DMS153 (cell line): ENCODE measurements at places on chromosomes 13 and 19.

GRCh38 chr19:14446336-14447036 lies 13.4 kb downstream of the PKN1 start:
- no peak for DNase-seq

DNA sequence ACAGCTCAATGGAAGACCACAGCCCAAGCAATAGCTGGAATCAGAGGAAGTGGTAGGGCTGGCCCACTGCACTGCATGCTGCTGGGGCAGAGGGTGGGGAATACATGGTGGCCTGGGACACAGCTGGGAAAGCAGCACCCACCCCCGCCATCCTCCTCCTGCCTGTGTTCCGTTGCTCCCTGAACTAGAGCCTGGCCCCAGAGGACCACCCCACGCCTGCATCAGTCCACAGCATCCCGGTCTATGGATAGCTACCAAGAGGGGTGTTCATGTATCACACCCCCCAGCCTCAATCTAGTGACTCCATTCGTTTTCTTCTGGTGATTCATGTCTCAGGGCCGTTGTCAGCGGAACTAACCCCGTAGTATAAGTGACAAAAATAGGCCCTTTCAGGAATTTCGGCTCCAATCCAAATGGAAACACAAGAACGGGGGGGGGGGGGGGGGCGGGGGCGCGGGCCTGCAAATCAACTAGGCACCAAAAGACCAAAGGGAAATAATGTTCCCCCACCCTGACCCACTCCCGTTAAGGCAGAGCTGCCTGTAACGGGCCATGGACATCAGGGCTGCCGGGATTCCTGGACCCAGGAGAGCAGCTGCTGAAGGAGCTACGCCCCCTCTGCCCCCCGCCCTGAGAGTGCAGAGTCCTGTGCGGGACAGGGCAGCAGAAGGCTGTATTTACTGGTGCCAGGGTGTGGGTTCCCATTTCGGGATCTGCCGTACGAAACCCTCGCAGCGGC lies 18.9 kb upstream of the EPHX3 start:
- DNase-seq = no peak

- no peak for DNase-seq
Observed at GRCh38 chr13:72141855-72142519, 275.0 kb upstream of the DACH1 start.

GRCh38 chr19:13804830-13805683 lies 9.8 kb downstream of the ZSWIM4 start:
- DNase-seq = no peak

GRCh38 chr19:43229315-43229714 lies 23.9 kb upstream of the PSG4 start:
- no peak for DNase-seq

DNA sequence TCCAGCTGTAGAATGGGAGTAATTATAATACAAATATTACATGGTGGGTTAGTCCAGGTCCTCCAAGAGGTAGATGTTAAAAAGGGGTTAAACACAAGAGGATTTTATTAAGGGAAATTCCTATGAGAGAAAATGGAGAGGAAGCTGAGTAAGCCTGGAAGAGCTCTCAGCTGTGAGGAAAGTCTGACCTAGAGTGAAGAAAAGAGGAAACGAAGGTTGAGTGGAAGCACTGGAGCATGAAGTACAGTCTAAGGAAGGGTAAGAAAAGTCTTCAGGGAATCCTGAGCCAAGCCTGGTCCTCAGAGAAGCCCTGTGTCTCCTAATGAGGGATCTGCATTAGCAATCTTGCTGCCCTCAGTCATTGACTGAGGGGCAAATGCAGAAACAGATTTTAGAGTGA lies 506.2 kb downstream of the GPC5 start:
- DNase-seq = no peak

DNA sequence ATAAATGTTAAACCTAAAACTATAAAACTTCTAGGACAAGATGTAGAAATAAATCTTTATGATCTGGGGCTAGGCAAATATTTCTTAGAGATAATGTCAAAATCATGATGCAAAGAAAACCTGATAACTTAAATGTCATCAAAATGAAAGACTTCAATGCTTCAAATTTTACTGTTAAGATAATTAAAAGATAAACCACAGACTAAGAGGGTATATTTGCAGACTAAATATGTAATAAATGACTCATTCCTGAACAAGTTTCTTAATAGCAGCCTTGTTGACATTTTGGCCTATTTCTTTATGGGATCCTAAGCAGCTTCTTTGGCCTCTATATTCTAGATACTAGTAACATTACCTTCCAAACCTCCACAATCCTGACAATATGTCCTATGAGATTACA lies 2878.3 kb upstream of the PCDH20 start:
- no peak for DNase-seq

- no peak for DNase-seq
Observed at GRCh38 chr13:50969691-50970090, 60.1 kb downstream of the RNASEH2B start.

DNA sequence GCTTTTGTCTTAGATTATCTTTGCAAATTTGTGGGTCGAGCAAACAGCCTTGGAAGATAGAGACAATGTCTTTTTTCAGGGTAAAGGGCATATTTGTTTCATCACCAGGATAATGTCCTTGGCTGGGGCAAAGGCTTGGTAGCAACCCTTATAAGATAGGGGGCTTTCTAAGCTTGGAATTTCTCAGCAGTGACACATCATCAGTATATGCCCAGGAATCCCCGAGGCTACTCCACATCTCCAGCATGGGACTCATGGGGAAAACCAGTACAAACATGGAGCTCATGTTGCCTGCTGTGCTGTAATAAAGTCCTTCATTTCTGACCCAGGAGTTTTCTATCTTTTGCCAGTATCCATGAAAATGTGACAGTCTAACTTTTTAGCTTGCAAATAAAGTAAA lies 77.1 kb downstream of the DCLK1 start:
- no peak for DNase-seq

GRCh38 chr19:10514211-10515145 lies 2.8 kb downstream of the S1PR5 start:
- no peak for DNase-seq

DNA sequence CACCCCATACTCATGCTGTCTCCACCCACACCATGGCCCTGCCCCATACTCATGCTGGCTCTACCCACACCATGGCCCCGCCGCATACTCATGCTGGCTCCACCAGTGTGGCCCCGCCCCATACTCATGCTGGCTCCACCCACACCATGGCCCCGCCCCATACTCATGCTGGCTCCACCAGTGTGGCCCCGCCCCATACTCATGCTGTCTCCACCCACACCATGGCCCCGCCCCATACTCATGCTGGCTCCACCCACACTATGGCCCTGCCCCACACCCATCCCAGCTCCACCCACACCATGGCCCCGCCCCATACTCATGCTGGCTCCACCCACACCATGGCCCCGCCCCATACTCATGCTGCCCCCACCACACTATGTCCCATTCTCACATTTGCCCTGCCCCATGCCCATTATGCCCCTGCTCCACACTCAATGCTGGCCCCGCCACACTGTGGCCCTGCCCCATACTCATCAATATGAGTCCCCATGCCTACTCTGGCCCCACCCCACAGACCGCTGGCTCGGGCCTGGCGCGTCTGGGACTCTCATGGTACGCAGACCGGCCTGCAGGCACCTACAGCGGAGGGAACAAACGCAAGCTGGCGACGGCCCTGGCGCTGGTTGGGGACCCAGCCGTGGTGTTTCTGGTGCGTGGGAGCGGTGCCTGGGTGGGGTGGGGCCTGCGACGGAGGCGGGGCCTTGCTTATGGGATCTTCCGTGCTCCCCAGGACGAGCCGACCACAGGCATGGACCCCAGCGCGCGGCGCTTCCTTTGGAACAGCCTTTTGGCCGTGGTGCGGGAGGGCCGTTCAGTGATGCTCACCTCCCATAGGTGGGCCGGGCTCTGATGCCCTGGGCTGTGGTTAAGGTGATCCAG lies 3.7 kb upstream of the ARHGAP45 start:
- peak; percentile 21 for DNase-seq

DNA sequence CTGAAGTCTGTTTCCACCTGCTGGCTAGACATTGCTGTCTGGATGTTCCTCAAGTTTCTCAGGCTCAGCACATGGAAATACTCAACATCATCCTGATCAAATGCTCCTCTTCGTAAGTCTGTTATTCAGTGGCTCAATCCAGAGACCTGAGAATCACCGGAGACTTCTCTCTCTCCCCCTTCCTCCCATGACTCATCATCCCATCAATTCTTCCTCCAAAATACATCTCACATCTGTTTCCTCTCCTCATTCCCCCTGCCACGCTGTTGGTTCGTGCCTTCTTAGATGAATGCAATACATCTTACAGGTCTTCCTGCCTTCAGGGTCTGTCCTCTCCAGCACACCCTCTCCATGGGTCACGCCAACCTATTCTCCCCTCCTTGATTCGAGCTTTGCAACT lies 7.4 kb upstream of the RXFP2 start:
- DNase-seq = no peak

DNA sequence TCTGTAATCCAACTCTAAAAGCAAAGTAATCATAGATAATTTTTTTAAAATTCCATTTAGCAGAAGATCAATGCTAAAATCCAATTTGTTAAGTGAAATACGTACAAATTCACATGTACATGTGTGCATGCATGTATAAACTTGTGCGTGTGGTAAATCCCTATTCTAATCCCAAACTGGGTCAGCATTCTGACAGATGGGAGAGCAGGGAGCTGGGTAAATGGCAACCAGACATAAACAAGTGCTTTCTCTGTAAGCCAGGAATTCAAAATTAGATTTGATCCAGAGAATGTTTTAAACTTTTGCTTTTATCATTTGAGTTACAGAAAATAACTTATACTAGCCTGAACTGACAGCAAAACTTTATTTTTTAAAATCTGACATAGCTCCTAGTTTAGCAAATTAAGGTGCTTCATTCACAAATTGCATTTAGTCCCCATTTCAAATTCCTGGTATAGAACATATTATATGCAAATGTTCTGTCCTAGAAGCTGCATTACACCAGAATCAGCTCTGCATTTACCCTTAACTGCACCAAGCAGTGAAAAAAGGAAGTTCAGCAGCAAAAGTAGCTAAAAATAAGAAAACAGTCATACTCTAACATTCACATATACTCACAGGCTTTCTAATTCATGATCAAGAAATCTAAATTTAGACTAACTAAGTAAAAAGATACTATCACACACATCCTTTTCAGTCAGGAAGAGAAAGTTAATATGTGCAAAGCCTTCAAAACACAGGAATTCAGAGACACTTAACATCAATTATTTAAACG lies 32.6 kb downstream of the UBL3 start:
- DNase-seq = no peak

DNA sequence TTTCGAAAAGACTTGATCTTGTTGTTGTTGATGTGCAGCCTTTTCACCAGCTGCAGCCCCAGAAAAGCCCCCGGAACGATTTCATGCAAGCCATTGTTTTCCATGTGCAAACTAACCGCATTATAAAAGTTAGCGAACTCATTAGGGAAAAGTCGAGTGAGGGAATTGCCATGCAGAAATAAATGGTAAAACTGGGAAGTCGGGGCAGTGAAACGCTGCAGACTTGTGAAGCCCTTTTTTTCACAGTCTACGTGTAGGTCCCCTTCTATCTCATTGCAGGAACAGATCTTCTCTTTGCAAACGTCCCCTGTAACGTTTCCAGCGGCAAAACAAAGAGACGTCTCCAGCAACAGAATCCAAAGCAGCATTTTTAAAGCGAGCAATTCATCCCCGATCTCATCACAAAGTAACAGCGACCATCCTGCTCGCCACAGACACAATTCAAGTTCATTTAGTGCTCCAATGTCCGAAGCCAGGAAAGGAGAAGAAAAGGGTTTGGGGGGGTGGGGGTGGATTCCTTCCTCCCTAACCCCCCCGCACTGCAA lies 1.1 kb downstream of the SLITRK1 start:
- no peak for DNase-seq

- peak; percentile 91 for DNase-seq
Observed at GRCh38 chr19:2491130-2491801, 15.3 kb downstream of the GADD45B start.

GRCh38 chr13:68984688-68985319 lies 1122.8 kb upstream of the ATXN8OS start:
- DNase-seq = no peak

DNA sequence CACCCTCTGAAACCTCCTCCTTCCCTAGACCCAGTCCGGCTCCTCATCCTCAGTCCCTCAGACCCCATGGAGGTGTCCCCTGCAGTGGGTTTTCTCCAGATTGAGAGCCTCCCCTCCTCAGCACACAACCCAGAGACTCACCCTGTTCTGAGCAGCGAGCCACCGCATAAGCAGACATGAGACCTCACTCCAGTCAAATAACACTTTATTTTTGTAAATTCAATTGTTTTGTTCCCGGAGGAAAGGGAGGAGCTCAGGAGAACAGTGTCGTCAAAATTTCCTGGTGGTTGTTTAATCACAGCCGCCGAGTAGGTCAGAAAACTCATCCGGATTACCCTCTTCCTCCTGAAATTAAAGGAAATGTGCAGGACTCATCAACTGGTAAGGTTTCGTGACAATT lies 57.5 kb downstream of the ERICH4 start:
- DNase-seq = no peak

DNA sequence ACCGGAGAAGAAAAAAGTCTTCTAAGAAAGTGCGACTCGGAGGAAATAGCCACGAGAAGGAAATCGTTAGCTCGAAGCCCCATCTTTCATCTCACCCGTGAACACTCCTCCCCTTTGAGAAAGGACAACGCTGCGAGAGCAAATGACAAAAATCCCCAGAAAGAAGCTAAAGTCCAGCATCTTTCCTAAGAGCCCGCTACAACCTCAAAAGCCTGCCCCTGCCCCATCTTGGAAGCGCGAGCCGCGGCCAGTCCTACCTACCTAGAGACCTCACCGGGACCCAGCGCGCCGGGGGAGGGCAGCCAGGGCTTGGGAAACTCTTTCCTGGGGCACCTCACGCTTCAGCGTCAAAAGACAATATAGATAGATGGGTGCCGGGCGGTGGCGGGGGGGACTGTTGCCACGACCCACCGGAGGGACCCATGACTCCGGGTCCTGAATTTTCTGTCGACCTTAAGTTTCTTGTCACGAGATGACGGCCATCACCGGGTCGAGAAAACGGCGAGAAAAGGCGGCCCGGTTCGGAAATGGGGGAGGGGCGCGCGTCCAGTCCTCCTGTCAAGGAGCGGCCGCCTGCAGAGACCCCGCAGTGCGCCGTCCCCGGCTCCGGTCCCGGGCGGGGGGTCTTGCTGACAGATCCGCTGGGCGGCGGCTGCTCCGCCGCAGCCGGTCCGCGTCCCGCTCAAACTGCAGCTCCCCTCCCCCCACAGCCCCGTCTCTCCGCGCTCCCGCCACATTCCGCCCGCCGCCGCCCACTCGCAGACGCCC lies 65.9 kb downstream of the KCNRG start:
- DNase-seq = no peak

DNA sequence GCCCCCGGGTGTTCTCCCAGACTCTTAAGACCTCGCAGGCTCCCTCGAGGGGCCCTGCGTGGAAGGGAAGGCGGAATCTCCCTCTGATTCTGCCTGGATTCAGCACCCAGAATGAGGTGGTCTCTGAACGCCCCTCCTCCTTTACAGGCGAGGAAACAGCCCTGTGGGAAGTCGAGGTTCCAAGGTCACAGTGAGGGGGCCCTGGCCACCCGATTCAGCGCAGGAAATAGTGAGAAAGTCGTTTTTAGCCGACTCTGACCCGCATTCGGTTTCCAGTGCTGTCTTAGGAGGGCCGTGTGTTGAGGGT lies 1.1 kb downstream of the BSG start:
- DNase-seq = no peak

GRCh38 chr13:110291286-110291685 lies 15.7 kb downstream of the COL4A1 start:
- DNase-seq = no peak
